ENCODE measurements at places on chromosomes 4 and X.

DNA sequence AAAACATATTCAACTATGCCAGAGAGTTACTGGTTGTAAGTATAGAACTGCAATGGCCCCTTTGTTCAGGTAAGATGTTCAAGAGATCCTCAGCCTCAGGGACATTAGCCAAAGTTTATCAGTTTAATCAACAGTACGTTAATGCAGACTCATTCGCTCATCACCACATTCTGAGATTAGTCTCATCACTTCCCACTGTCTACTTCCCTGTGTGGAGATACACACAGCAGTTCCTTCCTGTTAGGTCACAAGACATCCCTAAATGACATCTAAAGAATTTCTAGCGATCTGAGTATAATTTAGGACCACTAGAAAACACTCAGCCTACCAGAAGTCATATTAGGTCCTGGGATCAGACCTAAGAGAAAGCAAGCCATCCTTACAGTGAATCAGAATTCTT is 10.4 kb downstream of the SLC10A7 start:
- DNase-seq = peak; percentile 67

- DNase-seq = peak; percentile 37
Measured at GRCh38 chrX:57573754-57574153, 18.1 kb upstream of the ZXDB start.

DNA sequence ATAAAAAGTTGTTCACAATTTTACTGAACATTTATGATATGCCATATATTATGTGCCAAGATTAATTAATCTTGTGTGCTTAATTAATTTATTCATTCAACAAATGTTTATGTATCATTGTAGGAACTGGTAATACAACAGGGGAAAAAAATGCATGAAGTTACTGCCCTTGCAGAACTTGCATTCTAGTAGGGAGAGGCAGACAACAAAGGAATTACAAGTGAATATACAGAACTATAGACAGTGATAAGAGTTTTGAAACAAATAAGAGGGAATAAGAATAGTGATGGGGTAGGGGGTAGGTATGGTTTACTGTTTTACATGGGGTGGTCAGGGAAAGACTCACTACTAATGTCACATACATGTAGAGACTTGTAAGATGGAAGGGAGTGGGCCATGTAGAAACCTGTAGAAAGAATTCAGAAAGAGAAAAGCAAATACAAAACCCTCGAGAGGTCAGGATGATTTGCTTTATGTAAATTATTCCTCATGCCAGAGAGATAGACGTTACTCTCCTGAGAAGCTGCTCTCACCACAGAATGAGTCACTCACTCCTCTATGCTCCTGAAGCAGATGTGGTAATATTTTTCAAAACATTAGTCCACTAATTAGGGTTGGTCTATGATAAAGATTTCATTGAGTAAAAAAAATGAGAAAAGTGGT is 855.0 kb upstream of the GRID2 start:
- DNase-seq = no peak

DNA sequence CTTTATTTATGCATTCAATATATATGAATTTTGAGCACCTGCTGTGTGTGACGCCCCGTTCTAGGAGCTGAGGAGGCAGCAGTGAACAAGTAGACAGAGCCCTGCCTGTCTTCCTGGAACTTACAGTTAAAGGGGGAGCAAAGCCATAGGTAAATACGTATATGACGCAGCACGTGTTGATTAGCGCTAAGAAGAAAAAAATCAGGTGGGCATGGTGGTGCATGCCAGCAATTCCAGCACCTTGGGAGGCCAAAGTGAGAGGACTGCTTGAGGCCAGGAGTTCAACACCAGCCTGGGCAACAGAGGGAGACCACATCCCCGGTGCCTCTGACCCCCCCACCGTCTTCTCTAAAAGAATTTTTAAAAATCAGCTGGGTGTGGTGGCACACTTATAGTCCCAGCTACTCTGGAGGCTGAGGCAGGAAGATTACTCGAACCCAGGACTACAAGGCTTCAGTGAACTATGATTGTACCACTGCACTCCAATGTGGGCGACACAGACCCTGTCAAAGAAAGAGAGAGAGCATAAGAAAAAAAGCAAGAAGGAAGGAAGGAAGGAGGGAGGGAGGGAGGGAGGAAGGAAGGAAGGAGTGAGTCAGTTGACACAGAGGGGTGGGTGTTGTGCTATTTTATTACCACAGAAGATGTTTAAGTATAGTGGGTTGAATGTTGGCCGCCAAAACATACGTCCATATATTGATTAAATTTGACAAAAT is 5.4 kb upstream of the KIAA0232 start:
- no peak for DNase-seq

- no peak for DNase-seq
Measured at GRCh38 chr4:147550626-147551246, 66.5 kb upstream of the TMEM184C start.

DNA sequence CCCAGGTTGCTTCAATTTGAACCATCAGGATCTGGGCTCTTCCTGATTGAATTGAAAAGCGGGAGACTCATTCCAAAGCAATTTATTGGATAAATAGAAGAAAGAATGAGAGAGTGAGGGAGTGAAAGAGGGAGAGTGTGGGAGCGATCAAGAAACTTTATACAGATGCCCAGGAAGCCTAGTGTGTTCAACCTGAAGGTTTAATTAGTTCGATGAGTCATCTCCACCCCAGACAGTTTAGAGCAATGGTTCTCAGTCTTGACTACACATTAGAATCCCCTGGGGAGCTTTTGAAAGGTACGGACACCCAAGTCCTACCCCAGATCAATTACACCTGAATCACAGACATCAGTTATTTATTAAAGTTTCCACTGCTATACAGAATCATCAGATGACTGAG is 61.5 kb downstream of the GEMIN8 start:
- DNase-seq = no peak

DNA sequence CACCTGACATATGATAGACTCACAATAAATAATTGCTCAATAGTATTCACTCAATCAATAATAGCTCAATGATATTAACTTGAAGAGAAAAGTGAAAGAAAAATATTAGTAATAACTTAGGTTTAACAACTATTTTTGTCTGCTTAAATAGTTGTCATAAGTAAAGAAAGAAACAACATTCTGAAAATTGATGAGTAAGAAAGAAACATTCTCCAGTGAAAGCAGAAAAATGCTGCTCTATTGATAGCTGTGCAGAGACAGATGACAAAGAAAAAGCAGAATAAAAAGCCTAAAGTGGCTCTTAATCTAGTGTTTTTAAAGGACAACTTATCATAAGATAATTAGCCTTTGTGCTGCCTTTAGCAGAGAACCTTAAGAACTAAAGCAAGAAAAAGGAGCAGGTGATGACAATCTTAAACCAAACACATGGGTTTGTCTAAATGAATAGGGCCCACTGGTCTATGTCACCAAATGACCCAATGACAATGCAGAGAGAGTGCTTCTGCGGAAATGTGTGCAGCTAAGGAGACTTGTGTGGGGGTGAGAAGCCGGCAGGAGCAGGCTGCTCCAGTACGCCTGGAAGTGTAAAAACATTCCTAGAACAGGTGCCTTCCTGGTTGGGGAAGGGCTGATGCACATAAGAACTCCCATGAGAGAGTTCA is 13.2 kb downstream of the HS3ST1 start:
- no peak for DNase-seq

- DNase-seq = no peak
Measured at GRCh38 chr4:83922402-83922801, 386.5 kb downstream of the GPAT3 start.

GRCh38 chr4:122539861-122540465 is 80.9 kb downstream of the IL21 start:
- no peak for DNase-seq

- DNase-seq = no peak
Measured at GRCh38 chrX:46642145-46642544, 68.6 kb downstream of the CHST7 start.

- DNase-seq = no peak
Measured at GRCh38 chr4:107220976-107221375, 184.9 kb upstream of the DKK2 start.

DNA sequence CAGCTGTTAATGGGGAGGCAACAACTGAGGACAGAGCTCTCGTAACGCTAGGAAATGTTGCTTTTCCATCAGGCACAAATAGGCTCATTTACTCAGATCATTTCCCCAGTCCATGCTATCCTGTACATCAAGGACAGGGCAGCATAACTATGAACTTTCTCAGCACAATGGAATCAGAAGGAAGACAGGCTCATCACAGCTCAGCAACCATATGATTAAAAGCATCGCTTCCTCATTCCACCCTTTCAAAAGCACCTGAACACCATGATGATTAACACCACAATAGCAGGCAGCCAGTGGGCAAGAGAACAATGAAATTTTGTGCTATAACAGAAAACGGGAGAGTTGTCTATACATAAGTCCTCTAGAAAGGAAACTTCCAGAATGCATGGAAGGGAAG is 297.8 kb downstream of the ZNF674 start:
- no peak for DNase-seq

DNA sequence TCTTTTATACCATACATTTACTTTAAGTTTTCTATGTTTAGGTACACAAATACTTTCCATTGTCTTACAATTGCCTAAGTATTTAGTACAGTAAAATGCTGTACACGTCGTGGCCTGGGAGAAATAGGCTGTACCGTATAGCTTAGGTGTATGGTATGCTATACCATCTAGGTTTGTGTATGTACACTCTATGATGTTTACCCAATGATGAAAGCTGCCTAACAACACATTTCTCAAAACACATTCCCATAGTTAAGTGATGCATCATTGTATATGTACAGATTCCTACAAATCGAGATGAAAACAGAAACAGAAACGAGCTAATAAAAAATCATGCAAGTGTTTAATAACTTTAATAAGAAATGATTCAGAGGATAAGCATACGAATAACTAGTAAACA is 51.6 kb downstream of the SPANXA2 start:
- DNase-seq = no peak

- DNase-seq = no peak
Measured at GRCh38 chr4:159041054-159042034, 61.5 kb upstream of the RAPGEF2 start.

GRCh38 chr4:82192017-82192673 is 181.6 kb downstream of the HNRNPD start:
- no peak for DNase-seq

DNA sequence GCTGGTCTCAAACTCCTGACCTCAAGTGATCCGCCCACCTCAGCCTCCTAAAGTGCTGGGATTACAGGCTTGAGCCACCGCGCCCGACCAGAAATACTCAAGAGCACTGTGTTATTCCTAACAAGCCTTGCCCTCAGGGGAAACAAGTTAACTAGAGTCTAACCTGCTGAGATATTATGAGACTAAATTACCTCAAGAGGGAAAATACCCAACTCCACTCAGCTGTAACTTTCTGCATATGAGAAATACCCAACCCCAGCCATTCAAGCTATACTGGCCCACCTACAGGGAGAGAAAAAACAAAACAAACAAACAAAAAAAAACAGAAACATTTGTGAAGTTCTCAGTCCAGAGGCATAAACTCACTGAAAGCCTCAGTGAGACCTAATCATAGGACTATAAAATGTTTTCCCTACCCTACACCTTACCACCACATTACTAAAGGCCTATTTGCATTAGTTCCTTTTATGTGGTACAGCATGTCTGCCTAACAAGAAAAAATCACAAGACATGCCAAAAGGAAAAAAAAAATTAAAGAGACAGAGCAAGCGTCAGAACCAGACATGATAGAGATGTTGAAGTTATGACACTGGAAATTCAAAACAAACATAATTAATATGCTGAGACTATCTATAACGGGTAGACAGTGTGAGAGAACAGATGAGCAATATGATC is 876.0 kb downstream of the FSTL5 start:
- DNase-seq = no peak

GRCh38 chr4:86935853-86936733 is 1.3 kb downstream of the AFF1 start:
- DNase-seq = peak; percentile 82

GRCh38 chr4:167943872-167944505 is 148.3 kb upstream of the ANXA10 start:
- DNase-seq = no peak

DNA sequence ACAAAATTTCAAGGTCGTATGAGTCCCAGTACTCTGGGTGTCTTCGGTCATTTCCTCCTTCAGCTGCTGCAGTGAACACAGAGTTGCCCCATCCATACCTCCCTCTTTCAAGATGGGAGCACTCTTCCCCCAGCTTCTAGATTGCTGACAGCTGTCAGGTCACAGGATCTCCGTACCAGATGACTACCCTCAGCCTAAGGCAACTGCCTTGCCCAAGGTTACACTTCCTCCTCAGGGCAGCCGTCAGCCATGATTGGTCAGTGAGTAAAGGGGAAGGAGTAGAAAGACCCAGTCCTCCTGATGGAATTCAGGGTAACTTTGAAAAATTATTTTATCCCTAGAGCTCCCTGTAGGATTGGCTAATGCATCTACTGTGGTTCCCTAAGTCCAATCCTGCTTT is 81.6 kb downstream of the NAF1 start:
- DNase-seq = no peak

- no peak for DNase-seq
Measured at GRCh38 chrX:13495232-13495631, 74.2 kb upstream of the EGFL6 start.

GRCh38 chrX:12814420-12814819 is 23.2 kb downstream of the PRPS2 start:
- peak; percentile 57 for DNase-seq

- no peak for DNase-seq
Measured at GRCh38 chrX:36950495-36951253, 57.5 kb upstream of the FAM47C start.

- peak; percentile 48 for DNase-seq
Measured at GRCh38 chrX:24231131-24231540, 81.6 kb downstream of the ZFX start.

GRCh38 chrX:106898462-106898861 is 4.7 kb downstream of the RIPPLY1 start:
- peak; percentile 35 for DNase-seq

GRCh38 chrX:50913520-50913919 is 3.0 kb downstream of the BMP15 start:
- DNase-seq = no peak

GRCh38 chr4:123892368-123892976 is 495.9 kb downstream of the SPRY1 start:
- no peak for DNase-seq

GRCh38 chrX:71302461-71303213 is 1.1 kb downstream of the ITGB1BP2 start:
- DNase-seq = peak; percentile 39

DNA sequence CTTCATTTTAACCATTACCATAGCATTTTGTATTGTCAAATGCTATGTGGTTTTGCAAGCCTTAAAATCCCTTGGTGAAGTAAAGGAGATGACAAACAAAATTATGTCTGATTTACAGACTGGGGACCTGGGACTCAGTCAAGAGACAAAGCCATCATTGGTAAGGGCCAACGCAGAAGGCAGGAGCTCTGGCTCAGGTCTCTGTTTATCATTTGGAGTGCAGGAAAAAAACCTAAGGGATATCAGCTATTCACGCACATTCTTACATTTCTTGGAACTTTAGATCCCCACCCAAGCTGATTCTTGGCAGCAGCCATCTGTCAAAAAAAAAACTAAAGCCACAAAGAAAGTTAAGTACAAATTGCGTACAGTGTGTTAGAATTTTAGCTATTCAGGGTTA is 731.9 kb downstream of the STPG2 start:
- DNase-seq = no peak

DNA sequence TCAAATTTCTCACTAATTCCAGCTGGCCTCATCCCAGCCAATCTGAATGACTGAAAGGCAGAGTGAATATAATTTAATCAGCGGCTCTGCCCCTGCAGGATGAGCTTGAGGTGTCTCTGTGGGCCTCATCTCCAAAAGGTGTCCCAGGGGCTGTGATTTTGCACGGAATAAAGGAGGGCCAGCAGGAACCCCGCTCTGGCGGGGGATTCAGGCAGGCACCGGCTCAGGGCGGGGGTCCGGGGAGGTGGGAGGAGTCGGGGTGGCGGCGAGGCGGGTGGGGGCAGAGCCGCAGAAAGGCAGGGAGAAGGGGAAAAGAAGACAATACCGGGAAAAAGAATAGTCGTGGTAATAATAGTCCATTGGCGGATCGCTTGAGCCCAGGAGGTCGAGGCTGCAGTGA is 16.0 kb upstream of the ERCC6L start:
- no peak for DNase-seq

All from suppressor macrophage (primary cell).